ENCODE measurements at places on chromosomes 6 and 20.

DNA sequence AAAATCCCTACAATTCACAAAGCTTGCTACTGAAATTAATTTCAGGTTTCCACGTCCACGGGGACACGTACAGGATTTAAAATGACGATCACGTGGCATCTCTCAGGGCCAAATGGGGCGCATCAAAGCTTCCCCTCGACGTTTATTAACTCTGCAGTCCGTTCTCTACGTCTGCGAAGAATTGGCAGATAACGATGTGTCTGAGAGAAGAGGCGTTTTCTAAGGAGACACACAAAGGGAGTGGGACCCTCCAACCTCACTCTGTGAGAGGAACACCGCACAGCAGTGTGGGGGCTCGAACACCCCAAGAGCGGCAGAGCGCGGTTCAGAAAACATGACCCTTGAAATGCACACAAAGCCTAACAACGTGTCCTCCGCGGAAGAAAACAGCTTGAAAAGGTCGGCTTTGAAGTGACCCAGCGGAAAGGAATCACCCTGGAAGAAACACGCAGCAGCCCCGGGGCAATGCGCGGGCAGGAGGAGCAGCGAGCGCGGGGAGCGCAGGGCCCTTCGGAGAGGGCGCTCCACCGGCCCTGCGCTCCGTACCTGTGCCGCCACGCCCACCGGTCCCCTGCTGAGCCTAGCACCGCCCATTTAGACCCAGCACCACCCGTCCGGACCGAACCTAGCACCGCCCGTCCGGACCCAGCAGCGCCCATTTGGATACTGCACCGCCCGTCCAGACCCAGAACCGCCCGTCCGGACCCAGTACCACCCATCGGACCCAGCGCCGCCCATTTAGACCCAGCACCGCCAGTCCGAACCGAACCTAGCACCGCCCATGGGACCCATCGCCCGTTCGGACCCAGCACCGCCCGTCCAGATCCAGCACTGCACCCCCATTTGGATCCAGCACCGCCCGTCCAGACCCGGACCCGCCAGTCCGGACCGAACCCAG is 1.1 kb upstream of the AFDN start:
- DNase-seq, result peak; percentile 40

- no peak for DNase-seq
Measured at GRCh38 chr6:35581633-35582032, 68.9 kb upstream of the TULP1 start.

DNA sequence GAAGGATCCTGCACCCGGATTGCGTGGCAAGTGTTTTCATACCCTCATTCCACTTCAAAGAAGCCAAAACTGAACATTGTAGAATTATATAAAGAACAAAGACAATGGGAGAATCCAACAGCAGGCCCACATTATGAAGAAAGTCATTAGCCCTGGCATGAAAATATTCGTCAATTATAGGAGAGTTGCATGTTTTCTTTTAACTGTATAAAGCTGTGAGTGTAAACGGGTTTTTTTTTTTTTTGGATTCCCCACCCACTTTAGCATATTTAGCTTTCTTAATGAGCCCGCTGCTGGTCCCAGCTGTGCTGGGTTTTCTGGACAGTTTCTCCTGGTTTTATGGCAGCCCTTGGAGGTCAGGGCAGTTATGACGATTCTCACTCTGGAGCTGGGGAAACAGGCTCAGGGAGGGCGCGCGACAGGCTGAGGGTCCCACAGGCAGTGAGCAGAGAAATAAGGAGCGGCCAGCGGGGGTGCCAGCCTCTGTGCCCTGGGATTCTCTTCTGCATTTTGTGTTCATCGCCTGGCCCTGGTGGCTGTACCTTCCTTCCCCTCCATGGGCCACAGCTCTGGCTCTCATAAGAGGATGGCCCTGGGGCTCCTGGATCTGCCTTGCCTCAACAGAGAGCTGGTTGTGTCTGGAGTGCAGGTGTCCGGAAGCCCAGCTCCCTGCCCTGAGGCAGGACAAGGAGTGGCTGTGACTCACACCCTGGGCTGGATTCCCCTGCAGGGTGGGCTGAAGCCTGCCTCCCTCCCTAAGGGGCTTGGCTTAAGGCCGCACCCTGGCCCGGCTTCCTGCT is 24.1 kb upstream of the SULF2 start:
- no peak for DNase-seq

DNA sequence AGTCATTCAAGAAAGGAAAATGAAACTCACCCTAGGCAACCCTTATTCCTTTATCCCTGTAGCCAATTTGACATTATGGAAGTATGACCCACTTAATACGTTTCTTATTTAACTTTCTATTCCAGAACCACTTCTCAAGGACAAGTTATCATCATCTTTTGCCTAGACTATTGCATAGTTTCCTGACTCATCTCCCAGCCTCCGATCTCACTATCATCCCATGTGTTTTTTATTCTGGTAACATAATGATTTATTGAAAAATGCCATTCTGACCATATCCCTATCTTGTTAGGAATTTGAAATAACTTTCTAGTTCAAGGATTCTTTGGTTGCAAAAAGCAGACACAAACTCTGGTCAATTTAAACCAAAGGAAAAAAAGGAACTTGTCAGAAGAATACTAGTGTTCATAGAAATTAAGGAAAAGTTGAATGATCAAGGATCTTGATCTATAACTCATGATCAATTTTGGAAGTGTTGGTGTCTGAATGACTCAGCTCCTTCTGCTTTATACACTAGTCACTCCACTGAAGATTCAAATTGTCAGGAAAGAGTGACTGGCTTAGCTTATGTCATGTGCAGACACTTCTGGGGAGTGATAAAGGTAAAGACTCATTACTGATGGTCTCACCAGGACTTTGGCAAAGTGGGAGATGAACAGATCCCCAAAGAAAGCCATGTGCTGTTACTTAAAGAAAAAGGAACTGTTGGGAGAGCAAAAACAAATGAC is 8.5 kb upstream of the TINAG start:
- no peak for DNase-seq

- no peak for DNase-seq
Measured at GRCh38 chr6:16481697-16482399, 243.5 kb downstream of the GMPR start.

DNA sequence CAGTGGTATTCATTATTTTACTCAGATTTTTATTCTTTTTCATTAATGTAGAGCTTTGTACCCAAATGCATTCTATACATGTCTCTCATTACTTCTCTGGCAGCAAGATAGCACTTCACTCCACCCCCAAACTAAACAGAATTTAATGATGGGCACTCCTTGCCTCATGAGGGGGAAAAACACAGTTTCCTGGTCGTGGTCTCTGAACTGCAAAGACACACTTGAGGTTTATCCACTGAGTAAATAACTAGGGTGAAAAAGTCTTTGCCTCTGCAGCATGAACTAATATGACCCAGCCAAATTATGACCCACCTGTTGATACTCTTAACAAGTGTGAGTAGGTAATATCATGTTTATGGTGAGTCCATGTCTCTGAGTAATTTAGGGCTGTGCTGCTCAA is 785.2 kb upstream of the FLRT3 start:
- DNase-seq, result no peak

DNA sequence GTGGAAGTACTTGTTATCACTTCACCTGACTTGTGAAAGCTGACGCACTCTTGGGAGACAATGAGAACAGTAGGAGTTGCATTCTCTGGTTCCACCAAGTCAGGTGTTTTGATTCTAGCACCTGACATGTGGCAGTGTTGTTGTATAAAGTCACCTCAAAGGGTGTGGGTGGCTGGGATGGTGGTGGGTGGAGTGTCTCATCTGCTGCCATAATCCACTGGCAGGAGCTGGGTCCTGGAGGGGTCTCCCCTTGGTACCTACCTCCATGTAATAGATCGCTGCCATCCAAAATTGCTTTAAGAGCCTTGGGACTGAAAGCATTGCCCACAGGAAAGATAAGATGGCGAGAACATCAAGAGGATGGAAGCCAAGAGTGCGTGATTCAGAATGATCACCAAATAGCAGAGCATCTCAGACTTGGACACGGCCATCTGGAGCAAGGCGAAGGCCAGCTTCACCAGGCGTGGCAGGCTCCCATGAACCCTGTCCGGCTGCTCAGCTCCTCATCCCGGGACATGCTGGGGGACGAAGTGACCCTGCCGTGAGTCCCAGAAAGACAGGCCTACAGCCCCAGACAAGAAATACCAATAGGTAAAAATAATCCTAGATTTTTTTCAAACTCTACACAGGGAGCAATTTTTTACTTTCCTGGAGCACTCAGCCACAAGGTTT is 56.6 kb downstream of the NPEPL1 start:
- DNase-seq, result no peak

GRCh38 chr6:92989656-92990055 is 429.7 kb downstream of the EPHA7 start:
- DNase-seq, result no peak

GRCh38 chr20:9835302-9835701 is 3.6 kb downstream of the PAK5 start:
- DNase-seq, result no peak

DNA sequence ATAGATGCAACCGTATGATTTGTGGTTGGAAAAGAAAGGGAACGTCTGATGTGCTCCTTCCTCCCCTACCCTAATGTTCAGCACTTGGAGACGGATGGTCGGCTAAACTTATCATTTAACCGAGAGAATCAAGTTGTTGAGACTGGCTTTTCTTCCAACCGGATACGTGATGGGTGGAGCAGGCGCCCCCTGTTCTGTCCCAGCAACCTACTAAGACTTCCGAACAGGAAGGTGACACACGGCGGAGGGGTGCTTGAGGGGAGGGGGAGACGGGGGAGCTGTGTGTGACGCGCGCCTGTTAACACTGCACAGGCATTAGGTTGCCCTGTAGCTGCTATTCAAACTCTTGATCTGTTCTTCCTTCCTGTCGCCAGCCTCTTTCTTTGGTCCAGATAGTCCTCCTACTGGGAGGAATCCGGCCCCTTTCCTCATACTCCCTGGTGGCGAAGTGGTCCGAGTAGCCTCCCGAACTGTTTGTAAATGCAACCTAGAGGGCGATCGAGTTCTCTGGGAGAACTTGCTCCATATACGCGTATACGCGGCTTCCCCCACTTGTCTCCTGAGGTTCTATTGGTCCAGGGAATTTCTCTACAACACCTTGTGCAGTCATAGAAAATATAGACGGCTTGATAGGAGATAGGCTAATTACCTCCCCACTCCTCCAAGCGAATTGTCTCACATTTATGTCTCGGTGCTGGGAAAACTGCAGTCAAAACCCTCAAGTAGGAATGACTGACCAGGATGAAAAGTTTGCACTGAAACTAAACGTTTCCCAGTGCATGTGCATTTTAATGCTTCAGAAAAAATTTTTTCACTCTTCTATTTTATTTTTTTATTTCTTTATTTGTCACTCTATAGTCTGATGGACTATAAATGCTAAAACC is 126.0 kb upstream of the SLC2A12 start:
- DNase-seq, result peak; percentile 78

DNA sequence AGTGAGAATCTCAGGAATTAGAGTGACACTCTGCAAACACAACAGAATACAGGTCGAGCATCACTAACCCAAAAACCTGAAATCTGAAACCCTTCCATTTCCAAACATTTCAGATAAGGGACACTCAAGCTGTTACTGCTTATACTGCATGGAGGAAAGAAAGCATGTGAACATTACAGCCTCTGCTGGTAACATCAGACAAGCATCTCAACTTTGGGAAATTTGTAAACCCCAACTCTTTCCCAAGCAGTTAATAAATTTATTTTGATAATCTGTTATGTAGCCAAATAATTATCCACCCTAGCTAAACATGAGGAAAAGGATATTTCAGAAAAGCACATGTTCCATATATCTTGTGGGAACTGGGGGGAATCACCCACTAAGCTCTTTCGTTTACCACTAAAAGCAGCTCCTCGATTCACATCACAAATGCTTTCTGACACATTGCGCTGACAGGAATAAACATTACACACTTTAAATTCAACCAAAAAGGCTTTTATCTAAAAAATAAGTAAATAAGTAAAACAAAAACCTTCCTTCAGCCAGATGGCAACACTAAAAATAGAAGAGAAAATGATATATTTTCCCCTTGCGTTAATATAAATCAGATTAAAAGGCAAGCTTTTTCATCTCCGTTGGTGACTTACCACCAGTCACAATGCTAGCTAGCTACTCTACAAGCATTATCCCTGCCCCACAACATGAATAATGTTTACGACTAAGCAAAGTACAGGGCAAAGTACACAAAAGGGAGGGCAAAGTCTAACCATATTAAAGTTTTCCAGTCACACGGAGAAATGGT is 120.8 kb downstream of the MAP7 start:
- no peak for DNase-seq

DNA sequence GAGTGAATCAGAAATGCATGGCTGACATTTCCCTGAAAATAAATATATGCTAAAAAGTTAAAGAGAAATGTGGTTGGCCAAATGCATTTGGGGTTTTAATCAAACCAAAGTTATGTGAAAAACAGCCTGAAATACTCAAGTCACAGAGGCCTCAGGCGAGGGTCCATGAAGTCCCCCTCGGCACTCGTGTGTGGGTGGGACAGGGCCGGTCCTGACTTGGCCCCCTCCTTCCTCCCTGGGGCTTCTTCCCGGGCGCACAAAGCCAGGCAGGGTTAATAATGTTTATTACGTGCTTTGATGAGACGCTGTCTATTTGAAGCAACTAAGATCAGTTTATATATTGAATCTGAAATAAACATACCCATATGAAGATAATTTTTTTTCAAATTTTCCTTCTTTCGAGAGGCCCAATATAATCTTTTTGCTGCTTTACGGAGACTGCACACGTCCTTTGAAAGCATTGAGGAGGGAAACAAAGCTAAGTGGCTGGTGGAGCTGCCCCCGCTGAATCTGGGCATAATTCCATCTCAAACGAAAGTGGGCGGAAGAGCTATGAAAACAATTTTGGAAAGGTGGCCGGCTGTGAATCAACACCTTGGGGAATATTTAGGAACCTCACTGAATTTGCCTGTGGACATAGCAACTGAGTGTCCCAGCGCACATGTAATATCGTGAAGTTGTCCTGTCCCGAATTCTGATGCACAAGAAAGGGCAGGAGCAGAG is 55.8 kb upstream of the SMOC2 start:
- no peak for DNase-seq

- no peak for DNase-seq
Measured at GRCh38 chr6:105372142-105372848, 30.6 kb downstream of the PREP start.

DNA sequence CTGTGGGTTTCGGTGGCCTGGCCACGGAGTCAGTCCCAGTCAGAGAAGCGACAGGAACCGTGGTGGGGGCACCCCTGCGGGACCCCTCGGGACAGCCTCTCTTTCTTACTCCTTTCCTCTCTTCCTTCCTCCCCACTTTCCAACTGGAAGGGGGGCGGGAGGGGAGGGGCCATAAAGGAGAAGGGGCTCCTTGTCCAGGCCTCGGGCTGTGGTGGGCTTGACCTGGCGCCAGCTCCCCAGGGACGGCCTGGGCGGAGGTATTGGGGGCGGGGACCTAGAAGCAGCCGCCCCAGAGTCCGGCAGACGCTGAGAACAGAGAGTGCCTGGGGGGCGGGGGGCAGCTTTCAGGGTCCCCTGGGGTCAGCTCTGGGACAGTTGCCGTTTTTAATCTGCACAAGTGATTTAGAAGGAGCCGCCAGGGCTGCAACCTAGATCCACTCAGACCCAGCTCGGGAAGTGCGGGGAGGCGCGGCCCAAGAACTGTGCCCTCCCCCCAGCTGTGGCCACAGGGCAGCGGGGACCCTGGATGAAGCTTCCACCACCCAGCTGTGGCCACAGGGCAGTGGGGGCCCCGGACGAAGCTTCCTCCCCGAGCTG is 6.4 kb upstream of the ABHD16B start:
- DNase-seq, result no peak

Measured in KBM-7 (cell line).